ENCODE measurements at places on chromosomes 6 and 20. TPM values are rescaled to one million over a fixed set of nuclear protein-coding genes. Genes with fewer than 3 reads are reported as not detected.
A peak's percentile ranks its signal among the peaks of the same experiment; 100 is the strongest.

DNA sequence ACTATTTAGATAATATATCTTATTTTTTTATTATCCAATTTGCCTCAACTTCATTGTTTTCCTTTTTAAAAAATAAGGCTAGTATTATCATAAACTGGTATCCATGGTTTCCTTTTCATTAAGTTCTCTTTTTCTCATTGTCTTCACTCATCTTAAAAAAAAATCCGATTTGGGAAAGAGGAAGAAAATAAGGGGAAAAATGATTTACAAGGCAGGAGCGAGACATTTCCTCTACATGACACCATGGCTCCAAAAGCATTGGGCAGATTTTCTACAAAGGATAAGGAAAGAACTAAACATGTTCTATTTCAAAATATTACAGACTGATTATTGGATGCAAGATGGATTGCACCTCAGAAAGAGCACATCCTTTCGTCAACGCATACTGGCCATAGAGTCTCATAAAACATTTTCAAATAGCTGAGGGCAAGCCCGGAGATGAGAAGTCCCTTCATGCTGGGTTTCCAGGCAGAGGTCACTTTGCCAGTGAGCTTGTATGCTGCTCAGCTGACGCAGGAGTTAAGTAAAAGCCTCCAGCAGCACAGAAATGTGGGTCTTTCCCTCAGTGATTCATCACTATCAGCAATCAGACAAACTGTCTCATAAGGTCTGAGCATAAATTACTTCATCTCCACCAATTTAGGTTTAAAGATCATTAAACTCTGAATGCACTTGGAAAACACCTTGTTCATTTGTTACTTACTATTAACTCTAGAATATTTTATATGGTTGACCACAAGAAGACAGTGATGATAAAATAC is 129.0 kb upstream of the TNFAIP3 start:
- DNase-seq, result no peak

GRCh38 chr6:17927705-17928104 is 59.7 kb downstream of the KIF13A start:
- no peak for DNase-seq

DNA sequence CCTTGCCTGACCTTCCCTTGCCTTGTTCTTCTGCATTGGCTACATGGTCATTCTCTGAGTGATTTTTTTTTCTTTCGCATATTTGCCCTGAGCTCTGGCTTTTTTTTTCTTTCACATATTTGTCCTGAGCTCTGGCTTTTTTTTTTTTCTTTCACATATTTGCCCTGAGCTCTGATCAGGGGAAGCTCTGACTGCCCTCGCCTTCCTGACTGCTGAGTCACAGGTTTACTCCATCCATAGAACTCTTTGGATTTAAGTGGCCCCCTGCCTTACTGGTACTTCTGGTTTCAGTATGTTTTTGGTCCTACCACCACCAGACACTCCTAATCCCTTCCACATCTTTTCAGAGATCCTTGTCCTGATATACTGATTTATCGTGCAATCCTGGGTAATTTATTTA is 201.1 kb downstream of the OGFRL1 start:
- DNase-seq, result peak; percentile 47

GRCh38 chr6:111975466-111975865 is 78.4 kb upstream of the CCN6 start:
- no peak for DNase-seq

DNA sequence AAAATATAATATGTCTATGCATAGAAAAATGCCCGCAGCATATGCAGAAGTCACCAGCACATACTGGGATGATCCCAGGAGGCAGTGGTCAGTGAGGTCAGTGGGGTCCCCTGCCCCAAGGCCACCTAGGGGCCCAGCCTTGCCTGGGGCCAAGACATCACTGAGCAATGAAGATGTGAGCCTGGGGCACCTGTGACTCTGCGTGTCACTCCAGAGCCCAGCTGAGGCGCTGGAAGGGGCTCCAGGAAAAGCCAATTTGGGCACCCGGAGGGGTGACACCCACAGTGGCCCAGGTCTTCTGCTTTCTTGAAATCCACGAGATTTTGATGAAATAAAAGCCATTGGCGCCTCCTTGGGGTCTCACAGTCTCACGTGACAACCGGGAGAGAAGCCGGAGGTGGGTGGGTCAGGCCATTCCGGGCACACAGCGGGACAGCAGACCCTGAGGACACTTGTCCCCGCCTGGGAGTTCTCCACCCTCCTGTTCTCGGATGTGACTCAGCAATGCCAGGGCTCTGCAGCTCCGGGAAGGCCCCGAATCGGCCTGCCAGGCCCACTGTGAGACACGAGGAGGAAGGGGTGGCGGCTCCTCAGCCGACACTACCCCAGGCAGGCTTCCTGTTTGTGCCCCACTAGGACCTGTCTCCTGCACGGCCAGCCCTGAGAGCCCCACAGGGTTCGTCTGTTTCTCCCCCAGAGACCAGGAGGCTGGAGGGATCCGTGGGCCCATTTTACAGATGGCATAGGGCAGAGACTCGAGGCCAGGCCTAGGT is 24.4 kb upstream of the SLCO4A1 start:
- DNase-seq, result peak; percentile 35

GRCh38 chr20:43386878-43387277 is 70.8 kb upstream of the SRSF6 start:
- DNase-seq, result no peak

DNA sequence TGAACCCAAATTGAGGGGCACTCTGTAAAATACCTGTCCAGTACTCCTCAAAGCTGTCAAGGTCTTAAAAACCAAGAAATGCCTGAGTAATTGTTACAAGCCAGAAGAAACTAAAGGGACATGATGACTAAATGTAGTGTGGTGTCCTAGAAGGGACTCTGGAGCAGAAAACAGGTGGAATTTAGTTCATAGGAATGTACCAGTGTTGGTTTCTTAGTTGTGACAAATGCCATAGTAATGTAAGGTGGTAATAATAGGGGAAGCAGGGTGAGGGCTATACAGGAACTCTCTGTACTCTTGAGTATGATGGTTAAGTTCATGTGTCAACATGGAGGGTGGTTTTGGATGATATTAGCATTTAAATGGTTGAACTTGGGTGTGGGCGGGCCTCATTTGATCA is 92.3 kb downstream of the CNBD2 start:
- no peak for DNase-seq

DNA sequence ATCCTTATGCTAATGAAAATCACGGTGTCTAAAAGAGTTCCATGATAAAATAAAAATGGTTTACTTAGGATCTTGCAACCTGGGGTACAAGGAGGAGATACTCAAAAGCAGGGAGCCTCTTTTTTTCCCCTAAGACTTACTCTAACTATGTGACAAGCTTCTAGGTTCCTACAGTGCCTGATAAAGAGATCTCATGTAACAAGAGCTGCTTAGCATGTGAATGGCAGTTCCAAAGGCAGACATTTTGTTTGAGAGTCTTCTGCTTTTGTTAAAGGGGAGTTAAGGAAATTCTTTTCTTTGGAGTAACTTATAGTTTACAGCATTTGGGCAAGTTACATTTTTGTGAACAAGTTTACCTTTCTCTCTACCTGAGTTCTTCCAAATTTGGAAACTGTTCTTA is 945.8 kb upstream of the ADGRB3 start:
- DNase-seq, result no peak

GRCh38 chr6:138404666-138405337 is 779 bp downstream of the HEBP2 start:
- no peak for DNase-seq

DNA sequence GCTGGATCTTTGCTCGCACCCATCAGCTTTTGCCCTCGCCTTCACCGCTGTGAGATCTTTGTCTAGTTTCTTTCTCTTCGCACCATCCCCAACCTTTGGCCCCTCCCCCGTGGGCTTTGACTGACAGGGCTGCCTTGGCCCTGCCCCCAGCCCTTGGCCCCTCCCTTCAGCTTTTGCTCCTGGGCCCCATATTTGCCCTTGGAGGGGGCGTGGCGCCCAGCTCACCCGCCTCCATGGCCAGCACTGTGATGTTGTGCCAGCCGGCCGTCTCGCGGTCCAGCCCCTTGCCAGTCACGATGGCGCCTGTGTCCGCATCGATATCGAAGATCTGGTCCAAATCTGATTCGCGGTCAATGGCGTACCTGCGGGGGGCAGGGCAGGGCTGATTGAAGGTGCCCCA is 81.1 kb downstream of the CD40 start:
- DNase-seq, result no peak

DNA sequence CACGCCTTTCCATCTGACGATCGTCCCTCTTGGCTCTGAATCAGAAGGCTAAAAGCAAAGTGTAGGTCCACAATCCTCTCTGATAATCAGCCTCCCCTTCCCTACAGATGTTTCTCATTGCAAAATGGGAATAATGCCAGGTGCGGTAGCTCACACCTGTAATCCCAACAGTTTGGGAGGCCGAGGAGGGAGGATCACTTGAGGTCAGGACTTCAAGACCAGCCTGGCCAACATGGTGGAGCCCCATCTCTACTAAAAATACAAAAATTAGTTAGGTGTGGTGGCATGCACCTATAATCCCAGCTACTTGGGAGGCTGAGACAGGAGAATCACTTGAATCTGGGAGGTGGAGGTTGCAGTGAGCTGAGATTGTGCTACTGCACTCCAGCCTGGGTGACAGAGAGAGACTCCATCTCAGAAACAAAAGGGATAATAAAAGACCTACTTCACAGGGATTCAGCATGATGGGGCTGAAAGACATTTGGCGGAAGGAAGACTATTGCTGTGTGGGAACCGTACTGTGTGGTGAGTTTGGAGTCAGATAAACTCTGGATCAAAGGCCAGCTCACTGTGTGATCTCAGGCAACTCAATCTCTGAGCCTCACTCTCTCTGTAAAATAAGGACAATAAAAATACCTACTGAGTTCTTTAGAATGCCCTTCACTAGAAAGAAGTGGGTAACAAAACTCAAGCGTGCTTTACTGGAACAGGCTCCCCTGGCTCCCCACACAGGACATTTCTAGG is 15.9 kb upstream of the SLC9A8 start:
- no peak for DNase-seq

DNA sequence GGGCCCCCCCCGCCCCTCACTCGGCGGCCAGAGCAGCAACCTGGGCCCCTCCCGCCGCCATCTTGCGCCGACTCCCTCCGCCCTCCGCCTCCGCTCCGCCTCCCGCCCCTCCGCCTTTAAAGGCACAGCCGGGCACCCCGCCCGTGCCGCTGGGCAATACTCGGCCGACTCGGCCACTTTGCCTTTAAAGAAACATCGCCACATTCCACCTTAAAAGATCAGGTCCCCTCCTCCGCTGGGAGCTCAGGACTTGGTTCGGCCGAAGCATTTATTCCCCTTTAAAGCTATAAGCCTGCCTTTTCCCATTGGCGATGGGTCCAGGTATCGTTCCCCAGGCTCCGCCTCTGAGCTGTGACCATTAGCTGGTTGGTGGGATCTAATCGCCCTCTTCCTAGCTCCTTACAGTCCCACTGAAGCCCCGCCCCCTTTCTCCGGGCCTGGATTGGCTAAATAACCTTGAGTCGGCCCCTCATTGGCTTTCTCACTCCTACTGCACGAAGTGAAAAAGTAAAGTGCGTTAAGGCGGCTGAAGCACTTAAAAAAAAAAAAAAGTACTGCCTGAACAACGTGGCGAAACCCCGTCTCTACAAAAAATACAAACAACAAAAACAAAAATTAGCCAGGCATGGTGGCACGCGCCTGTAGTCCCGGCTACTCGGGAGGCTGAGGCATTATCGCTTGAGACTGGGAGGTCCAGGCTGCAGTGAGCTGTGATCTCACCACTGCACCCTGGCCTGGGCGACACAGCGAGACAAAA is at the start of gene ZBTB22:
ZBTB22 (minus strand) TSS at position 76 of the 757 bp plus-strand sequence. CDS start 828 bp downstream, outside the sequence.
- DNase-seq, result peak; percentile 99

- DNase-seq, result no peak
Observed at GRCh38 chr20:2631228-2631627, 21.2 kb upstream of the NOP56 start.

DNA sequence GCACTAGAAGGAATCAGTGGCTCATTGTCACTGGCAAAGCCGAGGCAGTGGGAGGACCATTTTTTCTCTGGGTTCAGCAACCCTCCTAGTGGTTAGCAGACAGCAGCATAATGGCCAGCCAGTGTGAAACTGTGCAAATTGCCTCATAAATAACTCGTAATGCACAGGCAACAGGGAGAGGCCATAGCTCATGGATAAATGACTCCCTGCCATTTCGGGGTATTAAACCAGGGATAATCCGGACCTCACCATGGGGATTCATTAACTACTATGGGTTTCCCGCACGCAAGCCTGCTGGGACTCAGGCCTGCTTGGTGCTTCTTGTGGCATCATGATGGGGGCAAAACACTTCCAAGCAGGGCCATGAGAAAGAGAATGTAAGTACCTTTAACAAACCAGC is 158.2 kb upstream of the CHD6 start:
- no peak for DNase-seq

- DNase-seq, result no peak
Observed at GRCh38 chr6:1384549-1385128, 4.7 kb upstream of the FOXF2 start.

MUC21 gene
- total RNA-seq, result not detected

OR11A1 gene
- not detected for total RNA-seq

SENP6 gene
- 45.2 TPM for total RNA-seq

OPN5 gene
- total RNA-seq, result not detected

CST5 gene
- not detected for total RNA-seq

ENPP5 gene
- not detected for total RNA-seq

TNNC2 gene
- 7.1 TPM for total RNA-seq

ELOVL2 gene
- 65.4 TPM for total RNA-seq

LY6G6C gene
- total RNA-seq, result not detected
